NCI-H1092 (cell line): ENCODE measurements at places on chromosomes 1 and 21.

- no peak for DNase-seq
These were observed 7.4 kb downstream of the YTHDF2 start for GRCh38 chr1:28744184-28744583.

GRCh38 chr1:58829866-58830265, 46.0 kb upstream of the JUN start:
- no peak for DNase-seq

DNA sequence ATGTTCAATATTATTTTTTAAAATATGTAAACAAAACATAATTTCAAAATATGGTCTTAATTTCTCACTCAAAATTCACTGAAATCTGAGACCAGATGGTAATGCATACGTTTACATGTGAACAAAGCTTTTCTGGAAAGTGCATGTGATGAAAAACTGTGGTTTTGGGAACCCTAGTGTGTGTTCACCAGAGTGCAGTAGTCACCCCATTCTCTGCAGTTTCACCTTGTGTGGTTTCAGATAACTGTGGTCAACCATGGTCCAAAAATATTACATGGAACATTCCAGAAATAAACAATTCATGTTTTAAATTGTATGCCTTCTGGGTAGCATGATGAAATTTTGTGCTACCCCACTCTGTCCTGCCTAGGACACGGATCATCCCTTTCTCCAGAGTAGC, 2021.9 kb downstream of the MRPL39 start:
- DNase-seq, result no peak

DNA sequence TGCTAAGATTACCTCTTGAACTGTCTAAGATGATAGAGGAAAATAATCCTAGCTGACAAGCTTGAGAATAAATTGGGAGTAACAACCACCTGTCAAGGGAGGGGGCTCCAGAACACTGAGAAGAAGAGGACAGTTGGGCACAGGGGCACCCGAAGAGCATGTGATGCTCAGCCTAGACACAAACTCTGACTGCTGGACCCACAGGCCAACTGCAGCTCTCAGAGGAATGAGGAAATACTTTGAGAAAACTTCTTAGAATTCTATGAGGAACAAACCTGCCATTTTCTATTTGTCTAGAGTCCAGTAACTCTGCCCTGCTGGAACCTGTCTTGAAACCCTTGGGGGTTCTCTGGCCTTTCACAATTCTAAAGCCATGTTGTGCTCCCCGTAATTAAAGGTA, 124.1 kb upstream of the KCNK2 start:
- no peak for DNase-seq

DNA sequence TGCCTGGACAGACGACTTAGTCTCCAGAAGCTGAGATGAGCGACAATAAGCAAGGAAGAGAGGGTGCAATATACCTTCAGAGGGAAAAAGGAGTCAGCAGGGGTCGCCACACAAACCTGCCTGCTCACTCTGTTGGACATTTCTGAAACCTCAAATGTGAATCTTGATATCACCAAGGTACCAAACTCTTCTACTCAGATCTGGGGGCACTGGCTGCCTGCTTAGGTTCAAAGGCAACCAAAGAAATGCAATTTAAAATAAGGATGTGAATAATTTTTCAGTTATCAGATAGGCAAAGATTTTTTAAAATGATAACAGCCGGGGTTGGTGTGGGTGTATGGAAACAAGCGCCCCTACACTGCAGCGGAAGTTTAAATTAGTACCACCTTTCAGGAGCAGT, 164.2 kb downstream of the HIVEP3 start:
- no peak for DNase-seq

DNA sequence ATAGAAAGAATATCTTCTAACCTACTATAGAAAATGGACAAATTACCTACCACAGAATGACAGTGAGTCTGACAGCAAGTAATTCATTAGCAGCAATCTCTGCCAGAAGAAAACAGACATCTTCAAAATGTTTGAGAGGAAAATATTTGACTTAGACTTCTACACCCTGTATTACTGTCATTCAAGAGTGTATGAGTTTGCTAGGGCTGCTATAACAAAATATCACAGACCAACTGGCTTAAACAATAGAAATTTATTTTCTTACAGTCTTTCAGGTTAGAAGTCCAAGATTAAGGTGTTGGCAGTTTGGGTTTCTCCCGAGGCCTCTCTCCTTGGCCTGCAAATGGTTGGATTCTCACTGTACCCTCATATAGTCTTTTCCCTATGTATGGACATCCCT, 52.9 kb upstream of the FGGY start:
- no peak for DNase-seq

DNA sequence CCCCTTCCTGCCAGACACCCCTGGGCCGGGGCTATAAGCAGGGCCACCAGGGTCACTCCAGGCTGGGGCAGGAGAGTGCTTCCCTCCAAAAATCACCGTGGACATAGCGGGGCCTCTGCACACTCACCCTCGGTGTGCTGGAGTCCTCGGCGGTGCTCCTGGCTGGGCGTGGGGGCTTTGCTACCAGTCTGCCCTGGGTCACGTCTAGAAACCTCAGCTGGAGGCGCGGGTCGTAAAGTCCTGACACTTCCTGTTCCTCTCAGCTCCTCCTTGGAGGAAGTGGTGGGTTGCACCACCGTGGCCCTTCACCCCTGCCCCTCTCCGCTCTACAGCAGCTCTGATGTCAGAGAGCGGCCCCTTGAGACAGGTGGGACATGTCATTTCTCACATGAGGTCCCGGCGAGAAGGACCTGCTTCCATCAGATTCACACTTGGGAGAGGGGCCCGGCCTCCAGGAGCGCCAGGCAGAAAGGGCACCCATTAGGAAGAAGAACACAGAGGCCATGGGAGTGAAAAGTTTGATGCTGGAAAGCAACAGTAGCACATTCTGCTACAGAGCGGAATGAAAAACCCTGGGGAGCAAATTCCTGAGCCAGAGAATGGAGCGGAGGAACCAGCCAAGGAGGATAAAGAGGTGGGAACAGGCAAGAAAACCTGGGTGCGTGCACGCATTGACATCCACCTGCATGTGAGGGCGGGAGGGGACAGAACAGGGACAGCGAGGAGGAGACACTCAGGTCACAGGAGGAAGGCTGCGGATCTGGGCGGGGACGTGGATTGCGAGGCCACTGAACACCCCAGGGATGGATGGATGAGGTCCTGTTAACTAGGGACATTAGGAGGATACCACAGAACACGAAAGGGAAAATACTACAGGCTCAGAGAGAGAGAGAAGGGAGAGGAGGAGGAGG, at the start of gene ITGB2:
TSS of gene ITGB2 (minus strand) at position 206 of the 911 bp plus-strand sequence. CDS start 10,117 bp downstream, outside the sequence.
- no peak for DNase-seq
